Kidney glomerular epithelial cell (primary cell): ENCODE measurements at places on chromosomes 6 and 20.
A peak's percentile ranks its signal among the peaks of the same experiment; 100 is the strongest.

DNA sequence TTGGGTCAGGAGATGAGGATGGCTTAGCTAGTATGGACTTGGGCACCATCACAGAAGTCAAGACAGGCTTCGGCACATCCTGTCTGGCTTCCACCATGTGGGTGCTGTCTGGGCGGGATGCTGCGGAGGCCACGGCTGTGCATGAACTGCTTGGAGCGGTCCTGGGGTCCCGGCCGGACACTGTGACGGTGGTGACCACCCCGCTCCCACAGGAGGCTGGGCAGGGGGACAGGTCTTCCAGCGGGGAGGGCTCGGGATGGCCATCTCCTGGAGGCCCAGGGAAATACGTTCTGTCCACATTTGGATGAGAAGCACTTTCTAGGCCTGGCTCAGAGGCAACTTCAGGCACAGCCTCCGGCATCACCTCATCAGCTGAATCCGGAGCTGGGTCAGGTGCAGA, 32.1 kb upstream of the TCFL5 start:
- DNase-seq: no peak

GRCh38 chr6:5150551-5151075, 65.5 kb downstream of the PPP1R3G start:
- DNase-seq: no peak

DNA sequence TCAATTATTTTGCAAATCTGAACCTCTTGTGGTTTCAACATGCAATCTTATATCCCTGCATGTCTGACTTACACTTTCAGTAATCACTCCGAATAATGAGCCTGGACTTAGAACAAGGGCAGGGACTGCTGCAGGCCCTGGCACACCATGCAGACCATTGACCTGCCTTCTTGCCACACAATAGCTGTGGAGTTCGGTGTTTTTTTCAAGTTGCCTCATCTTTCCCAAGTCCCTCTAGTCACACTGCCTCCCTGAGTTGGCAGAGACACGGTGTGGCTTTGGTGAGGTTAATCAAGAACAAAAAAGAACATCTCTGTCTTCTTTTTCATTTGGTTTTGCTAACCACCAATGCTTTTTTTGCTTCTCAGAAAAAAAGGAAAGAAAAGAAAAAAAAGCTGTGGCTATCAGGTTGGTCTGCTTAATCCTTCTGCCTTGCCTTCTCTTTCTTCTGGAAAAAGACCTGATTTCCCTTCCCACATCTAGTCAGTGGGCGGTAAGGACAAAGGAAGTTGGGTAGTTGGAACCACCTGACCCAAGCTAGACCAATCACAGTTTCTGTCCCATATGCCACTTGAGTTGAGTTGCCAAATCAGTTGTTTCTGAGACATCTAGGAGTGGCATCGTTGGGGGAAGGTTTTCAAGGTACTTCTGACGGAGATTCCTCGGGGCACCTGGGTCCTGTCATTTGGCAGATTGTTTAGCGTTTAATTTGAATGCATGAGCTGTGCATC, 55.9 kb upstream of the TASP1 start:
- no peak for DNase-seq

DNA sequence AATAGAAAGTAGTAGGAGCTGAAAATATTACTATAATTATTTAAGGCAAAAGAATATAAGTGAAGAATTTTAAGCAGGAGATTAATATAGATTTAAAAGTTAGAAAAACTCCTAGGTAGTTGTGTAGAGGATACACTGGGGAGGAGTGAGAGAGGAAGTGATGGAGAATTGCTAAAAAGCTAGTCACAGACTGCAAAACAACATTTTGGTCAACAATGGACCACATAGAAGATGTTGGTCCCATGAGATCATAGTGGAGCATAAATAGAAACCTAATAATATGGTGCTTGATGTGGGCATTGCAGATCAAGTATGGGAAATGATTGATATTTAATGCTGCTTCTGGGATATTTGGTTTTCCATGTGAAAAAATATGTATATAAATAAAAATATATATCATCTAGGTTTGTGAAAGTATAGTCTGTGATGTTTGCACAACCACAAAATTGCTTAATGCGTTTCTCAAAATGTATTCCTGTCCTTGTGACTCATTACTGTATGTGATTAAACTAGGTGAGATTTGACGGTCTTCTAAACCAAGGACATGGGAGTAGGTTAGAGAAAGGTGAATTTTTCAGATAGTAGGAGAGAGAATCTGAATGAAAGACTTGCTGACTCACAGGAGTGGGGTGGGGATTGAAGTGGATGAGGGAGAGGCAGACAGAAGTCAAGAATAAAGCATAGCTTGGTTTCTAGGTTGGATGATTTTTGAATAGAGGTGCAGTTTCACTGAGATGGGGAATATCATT, 174.0 kb downstream of the BCKDHB start:
- no peak for DNase-seq

- no peak for DNase-seq
These were observed 9.1 kb upstream of the MAPK13 start for GRCh38 chr6:36120979-36121786.

DNA sequence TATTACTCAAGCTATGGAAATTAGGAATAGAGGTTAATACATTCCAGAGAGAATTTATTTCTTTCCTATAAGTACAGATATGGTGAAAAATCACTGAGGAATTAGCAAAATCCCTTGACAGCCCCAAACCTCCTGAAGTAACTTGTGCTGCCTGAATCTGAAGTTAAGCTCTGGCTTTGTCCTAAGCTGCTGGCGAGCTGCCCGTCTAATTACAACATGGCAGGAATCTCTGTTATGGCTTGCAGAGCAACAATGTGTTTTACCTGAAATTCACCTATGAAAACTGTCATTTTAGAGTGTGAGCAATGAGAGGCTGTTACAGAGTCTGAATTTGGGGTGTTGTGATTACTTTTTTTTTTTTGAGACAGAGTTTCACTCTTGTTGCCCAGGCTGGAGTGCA, 22.5 kb upstream of the IYD start:
- no peak for DNase-seq

- no peak for DNase-seq
These were observed 376.7 kb upstream of the ARID1B start for GRCh38 chr6:156400487-156400886.

- DNase-seq: peak; percentile 30
These were observed 17.6 kb upstream of the COL12A1 start for GRCh38 chr6:75223428-75223827.

GRCh38 chr20:45322952-45323383, 14.9 kb upstream of the MATN4 start:
- no peak for DNase-seq

- DNase-seq: no peak
These were observed 8.2 kb downstream of the HDDC2 start for GRCh38 chr6:125293587-125293986.

DNA sequence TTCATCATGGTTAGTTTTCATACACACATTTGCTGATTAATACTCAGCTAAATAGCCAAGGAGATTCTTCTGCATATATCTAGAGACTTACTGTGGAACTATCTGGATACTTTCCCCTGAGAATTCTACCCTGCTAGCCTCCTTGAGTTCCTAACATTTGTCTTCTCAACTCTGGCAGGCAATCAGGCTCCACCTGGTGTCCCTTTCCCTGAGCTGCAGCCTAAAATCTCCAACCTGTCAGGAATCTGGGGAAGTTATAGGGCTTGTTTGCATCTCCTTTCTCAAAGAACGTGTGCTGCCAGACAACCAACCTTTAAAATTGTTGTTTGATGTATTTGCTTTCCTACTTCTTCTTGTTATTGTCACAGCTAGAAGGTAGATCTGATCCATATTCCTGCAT, 73.4 kb downstream of the FUT9 start:
- DNase-seq: no peak

DNA sequence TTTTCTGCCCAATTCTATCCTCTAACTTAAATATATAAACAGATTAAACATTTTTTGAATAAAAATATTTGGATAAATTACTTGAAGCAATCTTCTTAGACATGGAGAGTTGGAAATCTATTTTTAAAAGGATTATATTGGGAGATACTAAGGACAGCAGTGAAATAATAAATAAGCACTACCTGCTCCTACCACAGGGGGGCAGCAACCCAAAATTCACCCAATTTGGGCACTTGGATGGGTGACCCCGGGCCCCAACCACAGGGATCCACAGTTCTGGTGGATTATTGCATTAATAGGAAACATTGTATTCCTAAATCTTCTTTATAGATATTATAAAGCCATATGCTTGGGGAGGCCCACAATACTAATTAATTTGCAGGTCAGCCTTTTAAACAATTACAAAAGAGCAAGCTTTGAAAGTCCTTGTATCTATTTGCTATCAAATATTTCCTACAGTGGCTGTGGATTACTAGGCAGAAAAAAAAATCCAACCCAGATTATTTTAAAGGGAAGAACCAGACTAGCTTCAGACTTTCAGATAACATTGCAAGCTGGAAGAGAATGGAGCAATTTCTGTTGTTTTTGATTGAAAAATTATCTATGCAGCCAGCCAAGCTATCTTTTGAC, 66.4 kb upstream of the PDE10A start:
- peak; percentile 30 for DNase-seq

- peak; percentile 45 for DNase-seq
These were observed 6.7 kb downstream of the PSMA7 start for GRCh38 chr20:62136283-62137091.

DNA sequence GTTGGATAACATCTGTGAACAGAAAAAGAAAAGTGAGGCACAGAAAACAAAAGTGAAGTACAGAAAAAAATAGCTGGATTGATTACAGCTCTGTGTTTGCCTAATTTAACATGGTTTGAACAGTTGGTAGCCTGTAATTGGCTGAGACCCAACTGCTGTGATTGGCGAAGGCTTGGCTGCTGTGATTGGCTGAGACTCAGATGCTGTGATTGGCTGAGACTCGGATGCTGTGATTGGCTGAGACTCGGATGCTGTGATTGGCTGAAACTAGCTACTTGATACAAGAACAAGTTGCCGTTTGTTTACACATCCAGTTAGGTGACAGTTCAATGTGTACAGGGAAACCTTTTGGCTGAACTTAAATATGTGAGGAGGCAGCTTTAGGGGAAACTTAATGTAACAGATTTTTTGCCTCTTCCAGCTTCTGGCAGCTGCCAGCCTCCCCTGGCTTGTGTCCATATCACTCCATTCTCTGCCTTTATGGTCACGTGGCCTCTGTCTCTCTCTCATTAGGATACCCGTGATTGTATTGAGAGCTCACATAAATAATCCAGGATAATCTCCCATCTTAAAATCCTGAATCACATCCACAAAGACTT, 223.4 kb upstream of the FOXA2 start:
- no peak for DNase-seq

GRCh38 chr6:3233321-3233720, 5.9 kb upstream of the TUBB2B start:
- DNase-seq: no peak

DNA sequence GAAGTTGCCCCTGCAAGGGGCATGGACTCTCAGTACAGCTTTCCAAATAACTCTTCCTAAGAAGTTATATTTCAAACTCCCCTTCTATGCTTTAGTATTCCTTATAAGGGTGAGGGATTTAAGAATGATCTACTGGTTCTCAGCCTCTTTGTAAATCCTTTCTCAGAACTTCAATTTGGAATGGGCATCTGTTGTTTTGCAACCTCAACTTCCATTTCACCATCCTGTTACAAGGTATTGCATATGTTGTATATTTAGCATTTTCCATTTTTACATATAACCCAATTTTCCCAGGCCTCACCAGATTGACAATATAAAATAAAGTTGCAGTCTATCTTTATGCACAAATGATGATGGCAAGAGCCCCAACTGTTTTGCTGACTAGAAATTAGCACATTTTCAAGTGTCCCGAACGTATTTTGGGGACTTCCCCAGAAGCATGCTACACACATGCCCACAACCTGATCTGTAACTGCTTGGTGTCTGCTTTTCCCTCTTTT, 154.9 kb upstream of the CARMIL1 start:
- no peak for DNase-seq

GRCh38 chr6:90538278-90539046, 48.4 kb downstream of the MAP3K7 start:
- no peak for DNase-seq

DNA sequence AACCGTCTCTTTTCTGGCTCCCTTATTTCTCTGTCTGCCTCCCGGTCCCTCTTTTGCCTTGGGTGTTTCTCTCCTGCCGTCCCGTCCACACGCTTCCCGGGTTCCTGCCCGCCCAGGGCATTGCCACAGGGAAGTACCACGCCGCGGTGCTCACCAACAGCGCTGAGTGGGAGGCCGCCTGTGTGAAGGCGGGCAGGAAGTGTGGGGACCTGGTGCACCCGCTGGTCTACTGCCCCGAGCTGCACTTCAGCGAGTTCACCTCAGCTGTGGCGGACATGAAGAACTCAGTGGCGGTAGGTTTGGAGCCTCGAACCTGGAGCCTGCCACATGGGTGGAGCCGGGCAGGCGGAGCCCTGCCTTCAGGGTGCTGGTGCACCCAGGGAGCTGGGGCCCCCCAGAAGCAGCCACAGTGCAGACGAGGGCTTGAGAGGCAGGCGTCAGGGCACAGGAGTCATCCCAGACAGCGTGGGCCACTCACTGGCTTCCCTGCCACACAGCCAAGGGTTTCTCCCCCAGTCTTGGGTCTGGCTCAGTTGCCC, 21.3 kb downstream of the NPEPL1 start:
- no peak for DNase-seq

- DNase-seq: no peak
These were observed 63.5 kb upstream of the TMEM30A start for GRCh38 chr6:75347898-75348610.

- no peak for DNase-seq
These were observed 11.7 kb downstream of the ZBTB46 start for GRCh38 chr20:63819224-63819921.

GRCh38 chr6:159180001-159180400, 10.8 kb downstream of the FNDC1 start:
- no peak for DNase-seq

- no peak for DNase-seq
These were observed 5.6 kb downstream of the SRSF3 start for GRCh38 chr6:36599791-36600209.

- DNase-seq: no peak
These were observed 20.8 kb downstream of the TM9SF4 start for GRCh38 chr20:32130352-32130751.

- no peak for DNase-seq
These were observed 114.2 kb downstream of the QRSL1 start for GRCh38 chr6:106743612-106744011.

DNA sequence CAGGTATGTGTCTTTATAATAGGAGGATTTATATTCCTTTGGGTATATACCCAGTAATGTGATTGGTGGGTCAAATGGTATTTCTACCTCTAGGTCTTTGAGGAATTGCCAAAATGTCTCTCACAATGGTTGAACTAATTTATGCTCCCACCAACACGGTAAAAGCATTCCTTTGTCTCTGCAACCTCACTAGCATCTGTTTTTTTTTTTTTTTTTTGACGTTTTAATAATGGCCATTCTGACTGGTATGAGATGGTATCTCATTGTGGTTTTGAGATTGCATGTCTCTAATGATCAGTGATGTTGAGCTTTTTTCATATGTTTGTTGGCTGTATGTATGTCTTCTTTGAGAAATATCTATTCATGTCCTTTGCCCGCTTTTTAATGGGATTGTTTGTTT, 144.9 kb upstream of the RGS17 start:
- no peak for DNase-seq
